Activated CD4-positive, alpha-beta T cell treated with anti-CD3 and anti-CD28 coated beads, Interleukin-2, amount 50 U/mL, for 24 hours (primary cell): ENCODE measurements at places on chromosomes 3 and 15.

GRCh38 chr3:37859354-37859753 is 2.3 kb upstream of the CTDSPL start:
- no peak for DNase-seq

GRCh38 chr3:45976191-45977091 is 19.2 kb downstream of the FYCO1 start:
- DNase-seq: no peak

DNA sequence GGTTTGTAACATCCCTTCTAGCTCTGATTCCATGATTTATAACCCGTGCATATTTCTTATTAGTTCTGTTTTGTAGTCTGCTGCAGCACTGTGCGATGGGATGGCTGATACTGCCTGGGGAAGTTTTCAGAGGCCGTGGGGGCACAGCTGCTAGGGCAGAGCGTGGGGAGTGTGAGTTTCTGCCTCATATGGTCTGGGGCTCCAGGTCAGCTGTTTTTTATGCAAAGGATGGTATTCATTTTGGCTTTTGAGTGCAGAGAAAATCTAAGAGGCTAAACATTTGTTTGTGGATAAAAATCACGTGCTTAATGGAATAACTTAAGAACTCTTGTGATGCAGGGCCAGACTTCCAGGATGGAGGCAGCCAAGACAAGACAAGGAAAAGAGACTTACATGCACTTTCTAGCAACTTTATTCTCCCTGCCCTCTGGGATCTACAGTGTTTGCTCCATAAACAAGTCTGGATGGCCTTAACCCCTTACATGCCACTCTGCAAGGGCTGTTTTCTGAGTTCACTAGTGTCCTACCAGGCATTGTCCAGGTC is 45.5 kb upstream of the CFAP161 start:
- no peak for DNase-seq

DNA sequence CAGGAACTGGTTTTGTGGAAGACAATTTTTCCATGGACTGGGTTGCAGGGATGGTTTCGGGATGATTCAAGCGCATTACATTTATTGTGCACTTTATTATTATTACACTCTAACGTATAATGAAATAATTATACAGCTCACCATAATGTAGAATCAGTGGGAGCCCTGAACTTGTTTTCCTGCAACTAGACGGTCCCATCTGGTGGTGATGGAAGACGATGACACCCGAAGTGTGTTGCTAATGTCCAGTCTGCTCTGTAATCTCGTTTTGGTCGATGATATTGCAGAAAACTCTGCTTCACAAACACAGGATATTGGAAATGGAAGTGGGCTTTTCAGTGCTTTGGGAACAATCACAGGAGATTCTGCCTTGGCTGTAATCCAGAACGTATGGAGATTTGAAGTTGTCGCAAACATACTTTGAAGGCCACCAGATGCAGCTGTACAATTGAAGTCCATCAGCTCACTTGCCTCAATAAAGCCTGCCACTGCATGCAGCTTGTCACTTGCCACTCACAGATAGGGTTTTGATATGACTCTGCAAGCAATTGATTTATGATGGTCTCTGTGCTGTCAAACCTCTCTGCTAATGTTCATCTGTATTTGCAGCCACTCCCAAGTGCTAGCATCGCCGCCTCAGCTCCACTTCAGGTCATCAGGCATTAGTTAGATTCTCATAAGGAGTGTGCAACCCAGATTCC is 141.7 kb downstream of the TJP1 start:
- no peak for DNase-seq

DNA sequence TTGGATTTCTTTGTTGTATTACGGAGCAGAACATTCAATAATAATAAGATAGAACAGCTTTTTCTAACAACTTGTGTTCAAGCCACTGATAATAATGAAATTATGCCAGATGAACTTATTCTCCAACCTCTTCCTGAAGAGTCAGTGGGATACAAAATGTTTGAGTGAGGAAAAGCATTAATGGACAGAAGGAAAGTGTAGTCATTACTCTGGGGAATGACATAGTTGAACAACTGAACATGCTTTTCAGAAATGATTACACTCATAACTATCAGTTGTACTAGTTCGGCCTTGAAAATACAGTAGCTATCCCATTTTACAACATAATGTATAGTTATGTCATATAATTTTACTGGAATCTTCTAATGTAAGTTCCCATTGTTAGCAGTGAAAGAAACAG is 55.9 kb downstream of the ALCAM start:
- no peak for DNase-seq

- no peak for DNase-seq
Observed at GRCh38 chr3:113409676-113410075, 31.6 kb downstream of the CFAP44 start.

- no peak for DNase-seq
Observed at GRCh38 chr3:49492969-49493368, 22.9 kb downstream of the DAG1 start.

DNA sequence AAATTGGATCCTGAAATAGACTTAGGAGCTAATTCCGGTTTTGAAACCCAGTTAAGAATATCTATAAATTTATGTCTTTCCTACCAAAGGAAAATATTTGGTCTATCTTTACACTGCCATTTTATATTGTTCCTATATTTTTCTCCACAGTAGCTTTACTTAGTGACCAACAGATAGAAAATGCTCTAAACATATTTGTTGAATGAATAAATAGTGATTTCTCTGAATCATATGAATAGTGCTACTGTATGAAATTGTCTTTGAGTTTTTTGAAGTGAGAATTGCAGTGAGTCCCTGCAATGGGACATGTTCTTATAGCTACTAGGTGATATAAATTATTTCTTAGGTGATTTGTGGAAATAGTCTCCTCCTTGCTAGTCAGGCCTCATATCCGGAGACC is 18.5 kb upstream of the EID1 start:
- DNase-seq: no peak
